ENCODE measurements at places on chromosomes 4 and X. TPM values are rescaled to one million over a fixed set of nuclear protein-coding genes. Genes with fewer than 3 reads are reported as not detected.

- no peak for DNase-seq
Measured at GRCh38 chr4:186709517-186709916, 14.1 kb downstream of the FAT1 start.

DNA sequence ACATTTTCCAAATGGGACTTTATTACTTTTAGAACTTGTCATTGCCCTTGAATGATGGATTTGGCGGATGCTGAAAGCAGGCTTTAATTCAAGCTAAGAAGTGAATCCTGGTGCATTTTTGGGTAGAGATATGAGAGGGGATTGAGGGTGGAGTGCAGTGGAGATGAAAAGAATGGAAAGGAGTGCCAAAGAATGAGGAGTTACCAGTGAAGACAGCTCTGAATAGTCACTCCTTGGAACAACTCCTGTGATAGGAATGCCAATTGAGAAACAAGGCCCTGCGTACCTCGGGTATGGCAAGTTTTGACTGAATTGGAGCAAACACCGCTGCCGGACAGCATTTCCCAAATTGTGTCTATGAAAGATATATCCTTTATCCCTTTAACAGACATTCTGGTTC lies 36.5 kb upstream of the ETNPPL start:
- DNase-seq, result no peak

- no peak for DNase-seq
Measured at GRCh38 chrX:39189431-39189830, 388.2 kb downstream of the MID1IP1 start.

- no peak for DNase-seq
Measured at GRCh38 chr4:148565801-148566200, 123.6 kb upstream of the NR3C2 start.

- DNase-seq, result no peak
Measured at GRCh38 chr4:37816006-37816405, 10.5 kb upstream of the PGM2 start.

- DNase-seq, result no peak
Measured at GRCh38 chr4:82496349-82496748, 65.4 kb downstream of the TMEM150C start.

- DNase-seq, result no peak
Measured at GRCh38 chr4:129453524-129454200, 357.7 kb downstream of the C4orf33 start.

DNA sequence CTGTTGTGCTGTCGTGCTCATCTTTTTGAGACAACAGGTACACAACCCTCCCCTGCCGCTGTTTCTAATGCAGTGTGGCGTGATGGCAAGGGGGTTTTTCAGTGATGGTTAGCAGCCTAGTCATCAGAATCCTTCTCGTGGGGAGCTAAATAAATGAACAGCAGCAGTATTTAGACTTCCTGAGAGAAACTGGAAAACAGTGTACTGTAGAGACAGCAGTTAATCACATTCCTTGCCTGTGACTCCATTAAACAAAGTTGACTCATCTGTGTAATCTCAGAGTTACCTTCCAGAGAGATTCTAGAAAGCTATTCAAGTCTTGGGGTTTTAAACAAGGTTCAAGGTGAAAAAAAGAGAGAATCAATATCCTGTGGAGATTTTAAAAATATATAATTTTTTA lies 1753.2 kb upstream of the PCDH7 start:
- DNase-seq, result no peak

- DNase-seq, result no peak
Measured at GRCh38 chr4:73721435-73721834, 18.9 kb upstream of the CXCL8 start.

- no peak for DNase-seq
Measured at GRCh38 chrX:113274791-113275190, 434.2 kb upstream of the AMOT start.

DNA sequence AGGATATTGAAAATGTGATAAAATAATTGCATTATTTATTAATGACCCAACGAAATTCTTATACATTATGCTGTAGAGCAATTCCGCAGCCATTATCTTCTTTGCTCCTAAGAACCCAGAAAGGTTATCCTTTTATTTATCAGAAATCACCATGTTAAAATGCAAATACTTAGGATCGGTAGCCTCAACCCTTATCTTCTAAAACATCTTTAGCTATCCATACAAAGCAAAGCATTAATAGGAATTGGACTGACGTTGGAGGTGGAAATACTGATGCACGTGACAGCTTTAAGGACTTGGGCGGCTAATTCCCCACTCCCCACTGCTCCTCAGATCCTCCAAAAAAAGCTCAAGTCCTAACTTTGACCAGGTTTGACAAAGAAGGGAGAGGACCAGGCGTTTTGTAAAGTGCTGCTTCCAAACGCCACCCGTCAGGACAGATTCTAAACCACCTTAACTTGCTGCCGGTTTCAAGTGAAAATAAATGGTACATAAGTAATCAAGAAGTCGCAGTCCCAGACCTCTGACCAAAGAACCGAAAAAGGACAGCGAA lies 539 bp upstream of the SPCS3 start:
- no peak for DNase-seq

- DNase-seq, result no peak
Measured at GRCh38 chr4:54946741-54947140, 178.7 kb downstream of the KDR start.

DNA sequence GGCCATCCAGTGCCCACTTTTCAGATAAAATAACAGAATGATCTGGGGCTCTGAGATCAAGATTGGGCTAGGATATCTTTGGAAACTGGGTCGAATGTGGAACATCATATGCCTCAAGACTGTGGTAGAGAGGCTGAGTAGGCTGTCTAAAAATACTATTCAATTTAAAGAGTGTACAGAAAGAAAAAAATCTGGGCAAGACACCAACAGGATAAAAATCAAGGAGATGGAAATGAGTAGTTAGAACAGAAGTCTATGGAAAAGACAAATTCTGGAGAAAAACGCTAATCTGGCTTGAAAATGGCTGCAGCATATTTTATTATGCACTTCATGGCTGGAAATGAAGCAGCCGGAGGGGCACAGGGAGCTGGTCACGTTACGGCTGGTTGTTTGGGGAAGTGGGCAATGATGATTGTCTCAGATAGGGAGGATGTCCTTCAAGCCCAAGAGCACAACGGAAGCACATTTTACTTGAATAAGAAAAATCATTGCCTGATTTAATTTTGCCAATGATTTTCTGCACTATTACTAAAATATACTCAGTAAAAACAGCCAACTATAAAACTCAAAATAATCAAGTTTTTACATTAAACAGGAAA lies 27.1 kb upstream of the MAPK10 start:
- DNase-seq, result no peak

GRCh38 chr4:75848891-75849290 lies 53.4 kb downstream of the PPEF2 start:
- DNase-seq, result no peak

DNA sequence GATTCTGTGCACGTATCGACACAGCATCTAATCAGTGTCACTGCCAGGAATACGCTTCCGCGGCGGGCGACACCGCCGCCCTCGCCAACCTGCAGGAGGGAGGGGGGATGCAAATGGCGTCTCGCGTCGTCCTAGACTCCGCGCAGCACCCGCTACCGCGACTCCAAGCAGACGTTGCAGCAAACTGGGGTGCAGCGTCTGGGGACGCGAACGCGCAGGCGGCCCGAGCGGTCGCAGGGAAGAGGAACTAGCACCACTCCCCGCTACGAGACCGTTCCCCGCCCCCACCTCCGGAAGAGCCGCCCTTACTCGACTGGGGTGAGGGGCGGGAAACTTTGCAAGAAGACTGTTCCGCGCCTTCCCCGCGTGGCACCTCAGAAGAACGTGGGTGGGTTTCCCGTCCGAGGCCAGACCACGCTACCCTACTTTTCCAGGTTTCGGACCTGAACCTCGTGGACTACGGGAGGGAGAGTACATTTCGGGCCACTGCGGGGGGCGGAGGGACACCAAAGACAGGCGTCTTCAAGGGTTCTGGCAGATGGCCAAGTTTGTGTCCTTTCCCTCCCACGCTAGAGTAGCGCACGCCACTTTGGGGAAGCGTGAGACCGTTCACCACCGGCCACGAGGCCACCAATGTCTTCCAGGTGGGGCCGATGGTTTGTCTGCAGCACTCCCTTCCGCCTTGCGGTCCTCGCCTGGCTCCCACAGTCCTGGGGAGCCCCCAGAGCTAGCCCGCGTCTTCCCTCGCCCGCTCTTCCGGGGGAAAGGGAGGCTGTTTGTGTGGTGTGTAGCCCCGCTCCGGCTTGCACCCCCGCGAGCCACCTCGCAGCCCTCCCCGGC lies 78.0 kb upstream of the BCOR start:
- peak; percentile 92 for DNase-seq

DNA sequence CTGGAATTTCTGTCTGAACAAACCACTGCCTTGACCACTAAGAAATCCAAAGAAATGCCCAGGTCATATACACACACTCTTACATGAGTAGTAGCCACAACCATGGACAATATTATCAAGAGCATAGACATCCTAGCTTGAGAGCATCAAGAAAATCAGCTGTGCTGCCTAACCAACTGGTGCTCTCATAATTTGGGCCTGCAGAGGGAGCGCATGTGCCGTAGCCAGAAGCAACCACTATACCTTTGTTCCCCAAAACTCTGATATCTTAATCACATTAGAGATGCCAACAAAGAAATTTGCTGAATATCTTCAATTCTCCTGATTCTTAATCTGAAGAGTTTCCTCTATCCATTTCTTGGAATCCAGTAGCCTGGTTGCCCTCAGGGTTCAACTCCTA lies 163.6 kb downstream of the ZNF674 start:
- DNase-seq, result no peak

DNA sequence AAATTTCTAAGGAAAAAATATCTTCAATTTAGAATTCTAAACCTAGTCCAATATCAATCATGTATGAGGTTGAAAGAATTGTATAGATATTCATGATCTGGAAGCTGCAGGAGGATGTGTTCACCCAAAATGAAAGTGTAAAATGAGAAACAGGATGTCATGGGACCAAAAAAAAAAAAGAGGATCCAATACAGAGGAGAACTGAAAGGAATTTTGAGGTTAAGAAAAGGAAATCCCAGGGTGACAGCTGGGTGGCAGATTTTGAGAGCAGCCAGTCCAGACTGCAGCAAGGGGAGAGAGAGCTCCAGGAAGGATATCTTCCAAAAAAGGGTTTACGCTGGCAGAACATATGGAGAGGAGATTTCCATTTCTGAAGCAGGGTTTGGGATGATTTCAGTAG lies 38.9 kb downstream of the TLR10 start:
- DNase-seq, result no peak

GRCh38 chr4:38371391-38371851 lies 292.6 kb upstream of the KLF3 start:
- DNase-seq, result no peak

DNA sequence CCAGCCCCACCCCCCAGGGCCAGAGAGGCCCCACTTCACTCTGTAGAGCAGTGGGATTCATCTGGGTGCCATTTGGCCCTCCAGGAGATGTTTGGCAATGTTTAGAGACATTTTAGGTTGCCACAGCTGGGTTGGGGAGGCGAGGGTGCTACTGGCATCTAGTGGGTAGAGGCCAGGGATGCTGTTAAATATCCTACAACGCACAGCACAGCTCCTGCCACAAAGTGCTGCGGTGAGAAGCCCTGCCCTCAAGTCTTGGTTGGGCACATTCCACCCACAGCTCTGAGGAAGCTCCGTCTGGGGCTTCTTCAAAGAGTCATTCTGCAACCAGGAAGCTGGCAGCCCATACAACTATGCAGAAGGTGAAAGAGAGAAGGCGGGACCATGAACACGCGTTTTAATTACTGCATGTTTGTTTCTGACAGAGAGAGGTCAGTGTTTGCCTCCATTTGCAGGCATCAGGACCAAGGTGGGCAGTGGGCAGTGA lies 48.1 kb upstream of the FAM9C start:
- no peak for DNase-seq

- DNase-seq, result no peak
Measured at GRCh38 chrX:139167282-139167681, 363.3 kb upstream of the F9 start.

- no peak for DNase-seq
Measured at GRCh38 chrX:50798783-50799182, 15.2 kb downstream of the SHROOM4 start.

DNA sequence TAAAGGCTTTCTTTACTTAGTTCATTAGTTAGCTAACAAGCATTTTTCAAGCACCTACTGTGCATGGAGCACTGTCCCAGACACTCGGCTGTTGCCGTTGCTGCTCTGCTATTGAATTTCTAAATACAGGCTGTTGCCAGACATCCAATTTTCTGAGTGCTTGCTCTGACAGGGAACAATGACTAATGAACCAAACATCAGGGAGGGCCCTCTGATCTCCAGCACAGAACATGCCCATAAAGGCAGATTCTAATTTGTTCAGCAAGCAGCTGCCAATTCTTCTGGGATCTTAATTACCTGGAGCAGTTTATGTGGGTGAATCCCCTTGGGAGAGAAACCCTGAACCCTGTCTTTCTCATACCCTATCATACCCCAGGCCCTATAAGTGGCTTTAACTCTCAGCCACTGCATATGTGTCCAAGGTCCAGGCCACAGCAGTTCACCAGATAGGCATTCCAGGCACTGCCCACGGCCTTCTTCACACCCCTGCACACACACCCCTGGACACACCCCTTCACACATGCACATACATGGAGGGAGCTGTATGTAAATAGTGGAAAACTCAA lies 27.9 kb downstream of the TSC22D3 start:
- no peak for DNase-seq

- DNase-seq, result no peak
Measured at GRCh38 chrX:15471028-15471427, 22.1 kb downstream of the PIR start.

DNA sequence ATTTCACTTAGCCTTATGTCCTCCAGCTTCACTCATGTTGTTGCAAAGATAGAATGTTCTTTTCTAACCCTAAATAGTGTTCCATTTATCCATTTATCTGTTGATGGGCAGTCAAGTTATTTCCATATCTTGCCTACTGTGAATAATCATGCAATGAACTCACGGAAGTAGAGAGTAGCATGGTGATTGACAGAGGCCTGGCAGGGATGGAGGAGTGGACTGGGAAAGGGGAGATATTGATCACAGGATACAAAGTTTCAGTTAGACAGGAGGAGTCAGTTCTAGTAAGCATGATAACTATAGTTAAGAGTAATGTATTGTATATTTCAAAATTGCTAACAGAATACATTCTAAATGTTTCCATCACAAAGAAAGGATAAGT lies 10.3 kb upstream of the CLNK start:
- no peak for DNase-seq

GRCh38 chrX:143726296-143726695 lies 5.7 kb upstream of the SPANXN2 start:
- DNase-seq, result no peak

- DNase-seq, result no peak
Measured at GRCh38 chr4:21009956-21010355, 309.7 kb downstream of the PACRGL start.

- no peak for DNase-seq
Measured at GRCh38 chr4:33649015-33649414, 2595.3 kb downstream of the ARAP2 start.

GRCh38 chr4:142840516-142841123 lies 5.5 kb downstream of the INPP4B start:
- no peak for DNase-seq

- DNase-seq, result no peak
Measured at GRCh38 chrX:11119313-11119943, 8.3 kb downstream of the HCCS start.

The IL13RA1 gene
- 79.0 TPM for total RNA-seq

The COL4A5 gene
- total RNA-seq, result 20.5 TPM

The SPANXN4 gene
- not detected for total RNA-seq

The ZNF711 gene
- total RNA-seq, result 4.7 TPM

The GRID2 gene
- total RNA-seq, result 0.38 TPM

The CT83 gene
- total RNA-seq, result not detected

The ETDA gene
- total RNA-seq, result not detected

The SH3TC1 gene
- 36.6 TPM for total RNA-seq

The VCX3B gene
- not detected for total RNA-seq

The CSN2 gene
- not detected for total RNA-seq

The SSX2 gene
- total RNA-seq, result not detected

The PALLD gene
- total RNA-seq, result 791 TPM

Measured in posterior vena cava (tissue), 2 donors.